AG08395 (cell line): ENCODE measurements at places on chromosomes 6 and 20.

DNA sequence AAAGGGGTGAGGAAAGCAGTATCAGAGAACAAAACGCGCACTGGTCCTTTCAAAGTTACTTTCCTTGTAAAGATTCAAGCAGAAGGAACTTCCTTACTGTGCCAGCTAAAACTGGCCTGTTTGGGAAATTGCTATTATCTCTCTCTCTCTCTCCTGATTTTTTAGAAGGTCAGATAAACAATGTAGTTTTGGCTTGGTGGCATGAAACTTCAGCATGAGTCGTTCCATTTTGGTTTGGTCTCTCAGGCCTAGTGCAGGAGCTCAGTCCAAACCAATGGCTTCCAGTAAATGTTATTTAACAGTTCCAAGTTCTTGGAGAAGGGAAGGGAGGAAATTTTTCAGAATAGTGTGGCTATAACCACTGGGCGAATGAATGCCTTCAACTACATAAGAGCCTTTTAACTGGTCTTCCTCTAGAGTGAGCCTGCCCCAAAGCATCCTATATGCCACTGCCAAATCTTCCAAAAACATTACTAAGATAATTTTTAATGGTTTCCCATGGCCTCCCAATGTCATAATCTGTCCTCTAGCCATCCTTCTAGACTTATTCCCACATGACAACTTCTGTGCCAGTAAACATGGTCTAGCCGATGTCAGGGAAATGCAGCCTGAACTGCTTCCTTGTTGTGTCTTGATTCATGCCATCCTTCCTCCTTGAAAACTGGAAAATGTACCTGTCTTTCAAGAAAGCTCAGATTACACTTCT lies 9.1 kb upstream of the SNX9 start:
- DNase-seq: peak; percentile 39

GRCh38 chr6:5119090-5119951 lies 34.2 kb downstream of the PPP1R3G start:
- no peak for DNase-seq

DNA sequence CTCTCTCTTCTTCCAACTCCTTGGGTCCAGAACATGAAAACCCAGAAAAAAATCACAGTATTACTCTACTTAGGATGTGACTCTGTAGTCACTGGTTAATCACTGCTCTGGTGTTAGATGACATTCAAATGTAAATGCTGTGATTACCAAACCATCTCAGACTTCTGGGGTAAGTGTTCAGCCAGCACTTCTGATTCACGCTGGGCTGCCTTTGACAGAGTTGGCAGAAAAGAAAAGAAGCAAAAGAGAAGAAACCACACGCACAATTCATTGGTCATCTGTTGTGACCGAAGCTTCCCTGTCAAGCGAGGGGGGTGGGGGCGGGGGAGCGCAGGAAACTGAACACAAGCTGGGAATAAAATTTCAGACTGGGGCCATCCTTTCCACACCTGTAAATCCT lies 82.7 kb downstream of the PSMG4 start:
- DNase-seq: peak; percentile 90

GRCh38 chr6:137661601-137662000 lies 167.4 kb upstream of the OLIG3 start:
- peak; percentile 32 for DNase-seq

DNA sequence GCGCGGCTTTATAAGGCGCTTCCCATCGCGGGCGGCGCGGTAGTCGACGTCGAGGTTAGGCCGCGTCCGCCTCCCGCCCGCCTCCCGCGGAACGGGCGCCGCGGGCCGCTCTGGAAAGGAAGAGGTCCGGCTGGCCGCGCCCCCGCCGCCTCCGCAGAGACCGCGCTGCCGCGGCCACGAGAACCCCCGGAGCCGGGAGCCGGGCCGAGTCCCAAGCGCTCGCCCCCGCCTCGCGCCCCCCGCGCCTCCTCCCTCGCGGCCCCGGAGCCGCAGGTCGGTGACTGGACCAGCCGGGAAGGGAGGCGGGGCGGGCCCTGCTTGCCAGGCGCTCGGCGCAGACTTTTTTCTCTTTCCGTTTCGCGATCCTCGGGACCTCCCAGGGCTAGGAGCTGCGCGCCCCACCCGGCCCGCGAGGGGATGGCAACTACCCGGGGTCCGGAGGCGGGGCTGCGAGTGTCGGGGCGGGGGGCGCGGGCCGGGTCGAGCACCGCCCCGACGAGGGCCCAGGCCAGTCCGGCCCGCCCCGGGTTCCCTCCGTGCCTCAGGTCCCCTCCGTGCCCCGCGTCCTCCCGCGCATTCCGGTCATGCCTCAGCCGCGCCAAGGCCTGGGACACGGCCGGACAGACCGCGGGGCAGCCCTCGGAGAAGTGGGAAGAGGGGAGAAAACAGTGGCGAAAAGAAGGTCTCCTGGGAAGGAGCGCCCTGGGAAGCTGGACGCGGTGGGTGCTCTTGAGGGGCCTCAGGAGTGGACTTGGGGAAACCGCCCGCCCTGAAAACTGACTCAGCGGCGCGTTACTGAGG lies 417 bp upstream of the PXDC1 start:
- DNase-seq: peak; percentile 92

DNA sequence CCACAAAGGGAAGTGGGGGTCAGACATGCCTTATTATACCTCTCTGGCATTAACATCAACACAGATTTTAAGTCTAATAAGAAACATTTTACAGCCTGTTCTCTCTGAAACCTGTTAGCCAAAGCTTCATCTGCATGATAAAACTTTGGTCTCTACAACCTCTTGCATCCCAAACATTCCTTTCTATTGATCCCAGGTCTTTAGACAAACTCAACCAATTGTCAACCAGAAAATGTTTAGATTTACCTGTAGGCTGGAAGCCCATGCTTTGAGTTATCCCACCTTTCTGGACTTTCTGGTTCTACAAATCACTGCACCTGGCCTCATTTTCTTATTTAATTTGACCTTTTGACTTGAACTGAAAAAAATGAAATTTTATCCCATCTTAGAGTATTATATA lies 20.8 kb downstream of the MCM8 start:
- no peak for DNase-seq
